ENCODE measurements at places on chromosomes 5 and 9.

GRCh38 chr9:5854063-5854790 is 21.3 kb upstream of the ERMP1 start:
- no peak for DNase-seq

- no peak for DNase-seq
These were observed 17.5 kb downstream of the TGFBI start for GRCh38 chr5:136046246-136046645.

DNA sequence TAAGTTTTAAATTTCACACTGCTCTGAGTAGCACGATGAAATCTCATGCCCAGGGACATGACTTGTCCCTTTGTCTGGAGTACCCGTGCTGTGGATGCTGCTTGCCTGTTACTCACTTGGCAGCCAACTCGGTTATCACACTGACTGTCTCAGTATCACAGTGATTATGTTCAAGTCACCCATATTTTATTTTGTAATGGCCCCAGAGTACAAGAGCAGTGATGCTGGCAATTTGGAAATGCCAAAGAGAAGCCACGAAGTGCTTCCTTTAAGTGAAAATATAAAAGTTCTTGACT is 22.8 kb upstream of the SCGB3A2 start:
- DNase-seq, result no peak

DNA sequence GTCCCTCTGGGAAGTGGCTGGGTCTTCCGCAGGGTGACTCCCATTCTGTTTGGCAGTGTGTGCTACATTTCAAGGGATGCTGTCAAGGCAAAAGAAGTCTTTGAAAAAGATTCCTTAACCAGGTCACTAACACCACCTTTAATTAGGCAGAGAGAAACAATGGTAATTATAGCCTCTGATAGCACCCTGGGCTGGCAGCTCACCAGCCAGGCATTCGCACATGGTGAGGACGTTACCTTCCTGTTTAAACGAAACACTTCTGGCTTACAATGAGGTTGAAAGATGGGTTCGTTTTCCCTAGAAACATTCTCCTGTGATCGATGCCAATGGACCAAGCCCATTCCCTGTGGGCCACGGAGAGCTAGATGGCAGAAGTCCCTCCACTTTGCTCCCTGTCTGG is 230.1 kb upstream of the PANK3 start:
- no peak for DNase-seq

Measured in activated CD8-positive, alpha-beta memory T cell treated with anti-CD3 and anti-CD28 coated beads for 4 hours (primary cell).